ENCODE measurements at places on chromosomes 12 and 14.

GRCh38 chr12:69916544-69917235 lies 91.7 kb downstream of the MYRFL start:
- no peak for DNase-seq

- no peak for DNase-seq
Measured at GRCh38 chr12:131141514-131141913, 187.8 kb downstream of the ADGRD1 start.

- DNase-seq = no peak
Measured at GRCh38 chr14:104161602-104162367, 23.4 kb downstream of the KIF26A start.

DNA sequence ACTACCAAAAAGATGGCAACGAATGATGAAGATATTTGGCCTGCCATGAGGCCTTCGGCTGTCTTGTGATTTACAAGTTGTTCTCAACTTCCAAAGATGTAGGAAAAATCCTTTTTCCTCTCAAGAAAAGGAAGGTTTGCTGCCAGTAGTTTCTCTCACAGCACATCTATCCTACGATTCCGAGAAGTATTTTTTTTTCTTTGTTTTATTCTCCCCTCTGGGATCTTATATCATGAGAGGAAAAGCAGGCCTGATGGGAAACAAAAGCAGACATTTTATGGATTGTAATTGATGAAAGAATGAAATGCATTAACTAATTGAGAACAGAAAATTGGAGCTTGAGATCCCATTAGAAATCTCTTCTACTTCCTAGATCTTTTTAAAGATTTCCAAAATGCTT lies 1197.9 kb upstream of the SEL1L start:
- no peak for DNase-seq

- DNase-seq = no peak
Measured at GRCh38 chr14:101103321-101103901, 199.9 kb upstream of the RTL1 start.

DNA sequence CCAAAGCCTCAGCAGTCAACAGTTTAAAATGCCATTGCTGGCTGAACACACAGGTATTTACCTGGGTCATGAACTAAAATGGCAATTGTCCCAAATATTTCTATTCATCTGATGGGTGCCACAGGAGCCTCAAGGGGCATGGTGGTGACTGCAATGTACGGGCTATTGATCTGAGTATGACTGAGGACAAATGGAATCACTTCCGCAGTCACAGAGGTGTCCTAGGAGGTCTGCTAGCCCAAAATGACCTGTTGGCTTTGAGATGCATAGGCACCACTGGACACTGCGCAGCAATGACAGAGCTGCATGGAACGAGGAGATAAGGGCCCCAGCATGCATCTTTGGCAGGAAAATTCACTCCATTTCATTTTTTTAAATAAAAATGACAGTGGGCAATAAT lies 474.1 kb upstream of the SOX5 start:
- no peak for DNase-seq

DNA sequence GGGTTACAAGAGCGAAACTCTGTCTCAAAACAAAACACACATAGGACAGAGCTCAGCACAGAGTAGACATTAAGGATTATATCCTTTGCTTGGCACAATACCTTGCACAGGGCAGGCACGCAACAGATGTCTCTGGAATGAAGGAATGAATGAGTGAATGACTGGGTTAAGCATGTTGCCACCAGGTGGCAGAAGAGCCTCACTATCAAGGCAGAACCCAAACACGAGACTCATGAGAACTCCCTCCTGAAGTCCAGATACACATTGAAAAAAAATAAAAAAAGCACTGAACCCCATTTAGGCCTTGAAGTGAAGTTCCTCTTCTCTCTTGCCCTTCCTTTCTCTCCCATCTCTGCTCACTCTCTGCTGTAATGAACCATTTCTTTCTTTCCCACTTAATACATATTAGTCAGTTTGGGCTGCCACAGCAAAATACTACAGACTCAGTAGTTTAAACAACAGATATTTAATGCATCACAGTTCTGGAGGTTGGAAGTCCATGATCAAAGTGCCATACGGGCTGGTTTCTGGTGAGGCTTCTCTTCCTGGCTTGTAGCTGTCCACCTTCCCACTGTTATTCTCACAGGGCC lies 26.6 kb upstream of the LTA4H start:
- DNase-seq = peak; percentile 61

- DNase-seq = no peak
Measured at GRCh38 chr14:26828741-26829140, 230.9 kb upstream of the NOVA1 start.

DNA sequence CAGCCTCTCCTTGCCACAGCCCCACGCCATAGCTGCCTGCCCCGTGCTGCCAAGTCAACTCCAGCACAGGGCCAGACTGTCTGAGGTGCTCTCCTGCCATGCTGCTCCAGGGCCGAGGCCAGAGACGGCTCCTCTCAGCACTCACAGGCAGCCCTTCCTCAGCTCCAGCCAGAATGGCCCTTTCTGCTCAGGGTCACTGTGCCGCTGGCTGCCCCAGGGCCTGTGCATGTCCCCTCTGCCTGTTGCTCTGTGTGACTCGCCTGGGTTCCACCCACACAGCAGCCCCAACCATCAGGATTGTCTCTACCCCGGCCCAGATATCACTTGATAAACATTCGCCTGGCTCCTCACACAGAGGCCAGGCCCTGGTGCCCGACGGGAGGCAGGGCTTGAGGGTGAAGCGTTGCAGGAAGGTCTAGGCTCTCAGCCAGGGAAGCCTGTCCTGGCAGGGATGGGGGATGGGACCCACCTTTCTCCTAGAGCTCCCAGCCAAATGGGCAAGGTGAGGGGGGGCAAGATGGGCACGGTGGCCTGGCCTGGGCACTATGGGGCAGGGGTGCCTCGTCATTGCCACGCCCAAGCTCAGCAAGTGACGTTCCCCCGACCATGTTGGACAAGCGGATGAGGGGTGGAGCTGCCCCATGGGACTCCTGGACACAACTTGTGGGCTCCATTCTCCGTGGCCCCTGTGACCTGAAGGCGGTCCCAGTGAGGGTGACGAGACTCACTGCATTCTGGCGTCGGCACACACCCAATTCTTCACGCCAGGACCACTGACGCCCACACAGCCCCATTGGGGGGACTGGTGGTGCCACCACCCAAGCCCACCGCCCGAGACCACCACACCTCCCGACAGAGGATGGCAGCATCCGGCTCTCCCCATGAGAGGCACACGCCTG lies 27.4 kb upstream of the BTBD6 start:
- DNase-seq = no peak

DNA sequence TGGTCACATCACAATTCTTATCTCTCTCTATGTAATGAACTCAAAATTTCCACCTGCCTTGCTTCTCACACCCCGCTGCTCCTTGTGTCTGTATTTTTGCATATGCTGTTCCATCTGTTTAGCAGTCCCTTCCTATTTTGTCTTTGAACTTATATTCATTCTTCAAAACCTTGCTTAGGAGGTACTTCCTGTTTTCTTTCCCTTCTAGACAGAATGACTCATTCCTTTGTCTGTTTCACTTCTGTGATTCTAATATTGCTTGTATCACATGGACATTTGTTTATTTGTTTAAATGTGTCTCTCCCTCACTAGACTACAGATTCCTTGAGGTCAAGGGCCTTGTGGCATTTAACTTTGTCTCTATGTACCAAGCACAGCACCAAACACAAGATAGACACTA lies 424.2 kb downstream of the ETNK1 start:
- DNase-seq = no peak

- peak; percentile 54 for DNase-seq
Measured at GRCh38 chr12:43737646-43738045, 20.9 kb downstream of the PUS7L start.

- no peak for DNase-seq
Measured at GRCh38 chr14:102927878-102928411, 5.5 kb downstream of the AMN start.

GRCh38 chr12:46491548-46491947 lies 119.0 kb upstream of the SLC38A2 start:
- no peak for DNase-seq

DNA sequence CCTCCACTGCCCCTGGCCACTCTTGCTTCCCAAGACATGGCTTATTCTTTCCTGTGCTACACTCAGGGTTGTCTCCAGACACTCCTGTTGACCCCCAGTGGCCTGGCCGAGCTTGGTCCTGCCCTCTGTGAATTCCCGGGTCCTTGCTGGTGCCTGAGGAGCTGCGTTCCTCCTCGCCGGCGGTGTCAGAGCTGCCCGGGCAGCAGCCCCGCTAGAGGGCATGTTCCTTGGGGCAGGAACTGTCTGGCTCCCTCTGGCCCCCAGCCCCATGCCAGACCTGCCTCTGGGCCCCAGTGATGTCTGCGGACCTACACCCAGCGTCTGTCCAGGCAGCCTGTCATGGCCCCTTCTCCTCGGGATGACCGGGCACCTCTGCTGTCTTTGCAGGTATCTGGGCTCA lies 68.4 kb downstream of the AACS start:
- no peak for DNase-seq

GRCh38 chr12:106190581-106190980 lies 51.8 kb upstream of the NUAK1 start:
- no peak for DNase-seq

- no peak for DNase-seq
Measured at GRCh38 chr14:26213846-26214575, 383.8 kb downstream of the NOVA1 start.

Data from fibroblast of skin of left biceps (primary cell).